ENCODE measurements at places on chromosomes 11 and 22.

DNA sequence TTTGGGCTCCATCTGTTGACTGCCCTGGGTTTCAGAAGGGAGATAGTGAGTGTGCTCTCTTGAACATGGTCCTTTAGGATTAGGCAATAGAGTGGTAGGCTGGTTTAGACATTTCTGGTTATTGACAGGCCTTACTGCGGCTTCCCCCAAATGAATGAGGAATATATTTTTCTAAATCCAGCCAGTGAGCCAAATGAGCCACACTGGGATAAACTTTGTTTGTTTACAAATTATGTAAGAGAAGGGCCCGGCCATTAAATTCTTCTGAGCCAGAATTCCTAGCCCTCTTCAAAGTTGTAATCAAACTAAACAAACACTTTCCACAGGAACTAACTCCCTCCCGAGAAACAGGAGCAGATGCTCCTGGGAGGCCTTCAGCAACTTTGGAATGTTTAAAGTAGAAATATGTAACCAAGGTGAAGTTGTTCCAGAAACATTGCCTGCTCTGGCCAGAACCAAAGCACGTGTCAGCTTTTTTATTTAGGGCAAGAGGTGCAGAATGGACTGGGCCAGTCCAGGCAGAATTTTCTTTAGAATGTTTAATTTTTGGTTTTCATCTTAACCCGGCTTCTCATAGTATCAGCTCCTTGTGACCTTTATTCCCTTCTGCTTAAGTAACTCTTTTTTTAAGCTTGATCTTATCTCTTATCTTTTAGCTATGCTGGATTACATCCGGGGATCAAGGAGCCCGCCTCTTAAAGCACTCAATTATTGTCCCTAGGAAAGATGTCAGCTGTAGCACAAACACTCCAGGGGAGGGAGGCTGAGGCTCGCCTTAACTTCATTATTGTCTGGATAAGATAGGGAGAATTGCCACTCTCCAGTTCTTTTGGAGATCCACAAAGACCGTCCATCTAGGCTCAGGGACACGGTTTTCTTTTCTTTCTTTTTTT lies 28.7 kb downstream of the ZNRF3 start:
- no peak for DNase-seq

DNA sequence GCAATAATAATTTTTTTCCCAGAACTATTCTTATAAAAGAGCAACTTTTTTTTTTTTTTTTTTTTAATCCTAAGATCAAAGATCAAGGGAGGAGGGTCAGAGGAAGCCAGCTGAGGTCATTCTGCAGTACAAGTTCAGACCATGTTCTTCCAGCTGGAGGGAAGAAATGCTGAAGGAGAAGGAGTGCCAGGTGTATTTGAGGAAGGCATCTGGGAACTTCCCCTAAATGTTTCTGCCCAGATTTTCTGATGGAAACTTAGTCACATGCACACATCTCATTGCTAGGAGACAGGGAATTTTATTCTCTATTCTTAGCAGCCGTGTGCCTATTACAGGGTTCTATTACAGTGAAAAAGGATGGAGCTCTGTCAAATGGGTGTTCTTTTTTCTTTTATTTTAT lies 208.4 kb downstream of the ARHGAP42 start:
- DNase-seq: no peak

- peak; percentile 5 for DNase-seq
Measured at GRCh38 chr11:108364159-108364558, 103.2 kb downstream of the C11orf65 start.

DNA sequence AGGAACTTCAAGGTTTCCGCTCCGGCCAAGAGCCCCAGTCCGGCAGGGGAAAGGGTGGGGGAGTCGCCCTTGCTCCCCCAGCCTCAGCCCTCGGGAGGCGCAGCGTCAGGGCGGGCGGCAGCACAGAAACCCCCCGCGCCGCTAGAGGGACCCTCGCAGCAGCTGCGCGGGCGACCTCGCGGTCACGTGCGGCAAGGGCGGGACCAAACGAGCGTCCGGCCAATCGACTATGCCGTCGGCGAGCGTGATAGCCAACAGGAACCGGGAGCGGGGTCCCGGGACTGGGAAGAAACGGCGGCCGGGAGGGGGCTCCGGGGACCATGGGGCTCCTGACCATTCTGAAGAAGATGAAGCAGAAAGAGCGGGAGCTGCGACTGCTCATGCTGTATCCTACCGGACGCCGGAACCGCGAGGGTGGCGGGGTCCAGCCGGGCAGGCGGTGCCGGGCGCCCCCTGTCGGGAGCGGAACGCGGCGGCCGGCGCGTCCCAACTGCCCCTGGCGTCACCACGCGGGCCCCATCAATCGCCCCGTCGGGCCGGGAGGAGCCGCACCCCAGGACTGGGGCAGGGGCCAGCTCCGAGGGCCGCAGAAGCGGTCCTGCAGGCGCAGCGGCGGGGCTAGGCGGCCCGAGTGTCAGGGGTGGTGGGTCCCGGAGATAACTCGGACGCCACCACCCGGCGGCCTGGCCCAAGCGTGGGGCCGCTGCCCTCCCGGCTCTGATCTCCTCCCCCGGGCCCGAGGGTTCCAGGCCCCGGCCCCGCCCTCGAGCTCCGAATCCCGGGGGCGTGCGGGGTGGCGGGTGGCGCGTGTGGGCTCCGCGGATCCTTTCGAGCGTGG lies at the start of gene ARL2:
ARL2 (plus strand) TSS at position 273 of the 838 bp plus-strand sequence; CDS start at position 321, 48 bp downstream.
- peak; percentile 73 for DNase-seq

DNA sequence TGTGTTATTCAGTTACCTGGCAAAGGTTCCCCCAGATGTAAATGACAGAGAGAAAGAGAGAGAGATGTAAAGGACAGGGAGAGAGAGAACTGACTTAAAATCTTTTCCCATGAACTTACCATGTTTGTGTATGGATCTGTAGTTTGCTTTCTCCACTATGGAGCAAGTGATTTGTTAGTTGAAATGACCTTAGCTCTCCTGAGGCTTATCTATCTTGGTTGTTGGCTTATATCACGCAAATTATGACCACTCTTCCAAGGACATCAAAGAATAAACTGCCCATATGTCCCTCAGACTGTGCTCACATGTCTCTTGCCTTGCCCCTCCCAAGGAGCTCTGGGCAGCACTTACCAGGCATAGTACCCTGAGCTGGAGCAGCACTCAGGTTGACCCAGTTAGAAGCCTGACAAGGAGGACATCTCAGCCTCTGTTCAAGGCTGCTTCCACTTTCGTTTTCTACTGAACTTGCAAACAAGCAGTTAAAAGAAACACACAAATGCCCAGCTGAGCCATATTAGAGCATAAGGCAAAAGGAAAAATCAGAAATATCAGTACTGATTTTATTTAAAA lies 95.3 kb upstream of the RCN1 start:
- DNase-seq: no peak

Data from fibroblast of skin of left biceps (primary cell).